ENCODE measurements at places on chromosomes 2 and 18. TPM values are rescaled to one million over a fixed set of nuclear protein-coding genes. Genes with fewer than 3 reads are reported as not detected.

GRCh38 chr2:48265169-48266030, 264.6 kb upstream of the STON1 start:
- DNase-seq, result no peak

Gene MARCO
- not detected for total RNA-seq

DNA sequence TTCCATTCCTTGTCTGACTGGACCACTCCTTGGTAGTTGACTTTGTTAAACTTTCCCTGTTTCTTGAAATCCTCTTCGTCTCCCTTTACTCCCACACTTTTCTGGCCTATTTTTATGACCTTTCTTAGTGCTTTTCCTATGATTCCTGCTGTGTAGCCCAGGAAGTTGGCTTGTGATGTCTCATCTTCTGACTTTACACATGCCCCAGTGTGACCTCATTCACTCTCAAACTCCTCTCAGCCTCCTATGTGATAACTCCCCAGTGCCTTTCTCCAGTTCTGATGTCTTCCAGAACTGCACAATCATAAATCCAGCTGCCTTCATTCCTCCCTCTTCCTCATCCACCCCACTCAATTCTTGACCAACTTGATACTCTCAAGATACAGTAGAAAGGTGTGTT, 407.6 kb downstream of the TGIF1 start:
- no peak for DNase-seq

GRCh38 chr18:75307530-75307929, 96.9 kb downstream of the TSHZ1 start:
- no peak for DNase-seq

Gene SKA1
- total RNA-seq, result 0.38 TPM

DNA sequence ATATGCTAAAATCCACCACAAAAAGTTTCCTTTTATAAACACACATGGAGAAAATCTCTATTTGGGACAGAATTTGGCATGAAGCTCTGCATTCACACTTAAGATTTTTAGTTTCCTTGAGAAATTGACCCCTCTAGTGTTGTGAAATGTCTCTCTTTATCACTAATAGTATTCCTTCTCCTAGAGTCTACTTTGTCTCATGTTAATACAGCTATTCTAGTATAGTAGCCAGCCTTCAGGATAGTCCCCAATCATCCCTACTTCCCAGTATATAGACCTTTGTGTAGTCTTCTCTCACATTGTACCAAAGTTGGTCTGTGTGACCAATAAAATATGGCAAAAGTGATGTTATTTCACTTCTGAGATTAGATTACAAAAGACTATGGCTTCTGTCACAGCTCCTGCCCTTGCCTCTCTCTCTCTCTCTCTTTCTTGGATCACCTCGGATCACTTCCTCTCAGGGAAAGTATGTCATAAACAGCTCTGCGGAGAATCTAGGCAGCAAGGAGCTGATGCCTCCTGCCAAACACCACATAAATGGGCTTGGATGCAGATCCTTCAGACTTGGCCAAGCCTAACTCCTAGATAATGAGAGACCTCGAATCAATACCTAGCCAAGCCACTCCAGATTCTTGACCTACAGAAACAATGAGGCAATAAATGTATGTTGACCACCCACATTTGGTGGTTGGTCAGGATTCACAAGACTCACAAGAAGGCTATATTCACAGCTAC, 59.7 kb upstream of the NABP1 start:
- no peak for DNase-seq

DNA sequence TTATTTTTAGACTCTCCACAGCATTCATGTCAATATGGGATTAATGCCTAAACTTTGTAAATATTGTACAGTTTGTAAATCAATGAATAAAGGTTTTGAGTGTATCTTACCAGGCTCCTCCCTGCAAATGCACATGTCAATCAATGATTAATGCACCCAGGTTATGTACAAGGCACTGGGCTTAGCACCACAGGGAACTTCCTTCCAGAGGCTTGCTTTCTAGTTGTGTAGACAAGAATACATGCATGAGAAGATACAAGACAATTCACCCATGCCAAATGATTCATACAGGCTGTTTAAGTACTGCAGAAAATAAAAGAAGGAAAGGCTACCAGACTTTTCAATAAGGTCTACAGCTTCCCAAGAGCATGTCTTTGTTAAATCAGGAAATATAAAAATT, 114.1 kb downstream of the MMADHC start:
- no peak for DNase-seq

DNA sequence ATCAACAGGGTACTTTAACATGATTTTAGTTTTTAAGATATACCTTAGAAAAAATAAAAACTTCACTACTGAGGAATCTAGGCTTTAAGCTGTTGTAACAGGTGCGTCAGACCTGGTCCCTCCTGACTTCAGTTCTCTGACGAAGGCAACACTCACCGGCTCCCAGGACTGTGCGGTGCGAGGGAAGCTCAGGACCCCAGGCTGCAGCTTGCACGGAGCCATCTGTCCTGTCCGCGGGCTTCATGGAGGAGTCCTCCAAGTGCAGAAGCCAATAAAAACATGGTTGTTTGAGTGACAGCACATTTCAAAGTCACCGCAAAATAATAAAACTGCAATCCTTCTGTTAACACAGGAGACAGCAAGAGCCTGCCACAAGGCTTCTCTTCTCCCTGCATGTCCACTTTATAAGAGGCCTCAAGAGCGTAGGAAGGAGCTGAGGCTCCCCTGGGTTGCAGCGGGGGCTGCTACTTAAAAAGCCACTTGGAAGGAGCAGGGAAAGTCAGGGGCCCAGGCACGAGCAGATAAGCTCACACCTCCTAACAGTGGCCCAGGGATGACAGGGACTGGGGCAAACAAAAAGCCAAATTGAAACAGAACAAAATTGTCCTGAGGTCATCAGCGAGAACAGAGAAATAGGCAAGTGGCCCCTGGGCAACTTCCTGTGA, 4.6 kb downstream of the HJURP start:
- no peak for DNase-seq

Gene AQP12A
- not detected for total RNA-seq

- DNase-seq, result no peak
Observed at GRCh38 chr2:42519624-42520023, 25.8 kb upstream of the KCNG3 start.

GRCh38 chr2:45937990-45938389, 286.5 kb downstream of the PRKCE start:
- DNase-seq, result no peak

DNA sequence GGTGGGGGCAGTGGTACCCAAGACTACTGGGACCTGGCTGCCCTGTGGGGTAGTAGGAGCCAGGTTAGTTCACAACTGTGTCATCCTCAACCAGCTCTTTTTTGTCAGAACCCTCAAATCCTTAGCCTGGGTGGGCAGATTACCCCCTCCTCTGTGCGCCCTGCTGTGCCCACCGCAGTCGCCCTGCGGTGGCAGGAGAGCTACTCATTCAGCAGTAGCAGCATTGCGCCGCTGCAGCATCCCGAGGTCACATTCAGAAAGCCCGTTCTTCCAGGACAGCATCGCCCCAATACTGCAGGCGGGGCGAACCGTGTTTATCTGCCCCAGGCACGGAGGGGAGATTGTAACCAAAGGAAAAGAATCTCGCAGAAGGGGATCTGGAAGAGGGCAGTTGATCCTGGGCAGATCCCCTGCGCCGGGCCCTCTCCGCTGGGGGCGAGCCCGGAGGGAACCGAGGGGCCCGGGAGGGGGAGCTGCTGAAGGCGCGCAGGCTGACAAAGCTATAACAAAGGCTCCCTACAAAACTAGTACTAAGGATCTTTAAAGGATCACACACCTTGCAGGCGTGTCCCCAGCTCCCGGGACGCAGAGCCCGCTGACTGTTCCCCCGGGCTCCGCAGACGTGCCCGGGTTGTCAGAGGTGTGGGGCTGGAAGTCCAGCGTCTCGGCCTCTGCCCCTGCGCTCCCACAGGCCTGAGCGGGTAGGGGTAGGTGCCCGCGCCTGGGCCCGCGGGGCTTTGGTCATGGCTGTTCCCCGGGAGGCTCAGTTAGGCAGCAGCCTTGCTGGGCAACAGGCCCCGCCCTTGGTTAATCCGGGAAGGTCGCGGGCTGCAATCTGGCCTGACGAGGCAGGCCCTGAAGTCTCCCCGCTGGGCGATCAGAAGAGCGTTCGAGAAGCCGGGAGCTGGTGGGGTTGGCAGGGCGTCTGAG, 13.2 kb downstream of the POU3F3 start:
- no peak for DNase-seq

- DNase-seq, result no peak
Observed at GRCh38 chr2:19225931-19226330, 132.5 kb downstream of the OSR1 start.

Gene NRP2
- total RNA-seq, result 0.50 TPM

Gene ITSN2
- 91.5 TPM for total RNA-seq

DNA sequence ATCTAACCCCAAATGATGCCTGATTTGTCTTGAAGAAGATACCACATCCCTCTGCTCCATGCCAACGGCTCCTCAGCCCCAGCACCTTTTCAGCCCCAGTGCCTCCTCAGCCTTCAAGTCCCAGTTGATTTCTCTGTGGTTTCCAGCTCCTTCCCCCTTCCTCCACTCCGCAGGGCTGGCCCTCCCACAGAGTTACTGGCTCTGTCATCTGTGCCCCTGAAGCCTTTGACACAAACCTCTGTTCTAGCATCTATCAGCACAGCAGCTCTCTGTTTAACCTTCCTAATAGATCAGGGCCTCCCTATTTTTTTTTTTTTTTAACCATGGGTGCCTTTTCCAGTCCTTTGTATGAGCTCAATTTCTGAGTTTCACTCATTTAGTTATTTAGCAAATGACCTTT, 201.3 kb upstream of the CXCR4 start:
- no peak for DNase-seq

GRCh38 chr2:26769089-26769761, 5.1 kb downstream of the SLC35F6 start:
- no peak for DNase-seq

Gene IL18RAP
- 12.8 TPM for total RNA-seq

DNA sequence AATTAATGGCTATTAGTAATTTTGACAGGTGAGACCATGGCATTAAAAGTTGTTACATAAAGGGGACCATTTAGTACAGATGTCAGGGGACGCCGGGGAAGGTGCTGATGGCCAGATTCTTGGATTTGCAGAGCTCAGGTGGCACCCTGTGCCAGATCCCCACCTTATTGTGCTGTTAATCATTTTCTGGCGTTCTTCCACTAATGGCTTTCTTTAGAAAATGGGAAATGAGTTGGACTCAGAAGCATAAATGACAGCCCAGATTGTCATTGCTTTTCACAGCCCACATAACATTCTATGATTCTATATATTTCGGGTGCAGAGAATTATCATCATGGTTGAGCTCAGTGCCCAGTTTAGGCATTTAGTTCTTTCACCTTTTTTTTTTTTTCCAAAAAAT, 257.2 kb upstream of the TCF4 start:
- DNase-seq, result no peak

Gene ANKRD53
- 0.65 TPM for total RNA-seq

Gene IL36B
- not detected for total RNA-seq

GRCh38 chr18:59041819-59042815, 97.6 kb upstream of the SEC11C start:
- DNase-seq, result no peak

DNA sequence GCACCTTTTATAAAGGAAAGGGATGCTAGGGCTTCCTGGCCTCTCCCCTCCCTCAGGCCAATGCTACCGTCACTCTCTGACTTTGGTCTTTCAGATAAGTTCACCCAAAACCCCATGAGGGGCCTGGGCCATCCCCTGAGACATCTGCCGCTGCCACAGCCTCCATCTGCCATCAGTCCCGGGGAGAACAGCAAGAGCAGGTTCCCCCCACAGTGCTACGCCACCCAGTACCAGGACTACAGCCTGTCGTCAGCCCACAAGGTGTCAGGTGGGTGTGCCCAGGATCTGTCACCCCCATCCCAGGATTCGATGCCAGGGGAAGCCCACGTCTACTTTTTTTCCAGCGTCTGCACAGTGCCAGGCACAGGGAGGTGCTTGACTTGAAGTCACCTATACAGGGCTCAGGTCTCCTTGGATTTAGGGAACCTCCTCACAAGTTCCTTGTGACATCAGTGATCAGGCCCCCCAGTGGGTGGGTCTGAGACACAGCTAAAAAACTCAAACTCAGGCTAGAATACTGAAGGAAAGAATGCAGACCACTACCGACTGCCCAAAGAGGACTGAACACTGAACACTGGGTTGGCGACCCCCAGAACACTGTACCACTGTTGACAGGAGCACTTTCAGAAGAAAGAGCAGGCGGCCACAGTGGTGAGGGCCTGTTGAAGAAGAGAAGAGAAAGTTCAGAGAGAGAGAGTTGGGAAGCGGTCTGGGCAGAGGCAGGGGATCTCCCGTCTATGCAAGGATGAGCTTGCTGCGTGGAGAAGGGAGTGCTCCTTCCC, 85.3 kb downstream of the EPAS1 start:
- no peak for DNase-seq

Gene CFLAR
- 183 TPM for total RNA-seq

- no peak for DNase-seq
Observed at GRCh38 chr2:66583881-66584280, 149.0 kb downstream of the MEIS1 start.

DNA sequence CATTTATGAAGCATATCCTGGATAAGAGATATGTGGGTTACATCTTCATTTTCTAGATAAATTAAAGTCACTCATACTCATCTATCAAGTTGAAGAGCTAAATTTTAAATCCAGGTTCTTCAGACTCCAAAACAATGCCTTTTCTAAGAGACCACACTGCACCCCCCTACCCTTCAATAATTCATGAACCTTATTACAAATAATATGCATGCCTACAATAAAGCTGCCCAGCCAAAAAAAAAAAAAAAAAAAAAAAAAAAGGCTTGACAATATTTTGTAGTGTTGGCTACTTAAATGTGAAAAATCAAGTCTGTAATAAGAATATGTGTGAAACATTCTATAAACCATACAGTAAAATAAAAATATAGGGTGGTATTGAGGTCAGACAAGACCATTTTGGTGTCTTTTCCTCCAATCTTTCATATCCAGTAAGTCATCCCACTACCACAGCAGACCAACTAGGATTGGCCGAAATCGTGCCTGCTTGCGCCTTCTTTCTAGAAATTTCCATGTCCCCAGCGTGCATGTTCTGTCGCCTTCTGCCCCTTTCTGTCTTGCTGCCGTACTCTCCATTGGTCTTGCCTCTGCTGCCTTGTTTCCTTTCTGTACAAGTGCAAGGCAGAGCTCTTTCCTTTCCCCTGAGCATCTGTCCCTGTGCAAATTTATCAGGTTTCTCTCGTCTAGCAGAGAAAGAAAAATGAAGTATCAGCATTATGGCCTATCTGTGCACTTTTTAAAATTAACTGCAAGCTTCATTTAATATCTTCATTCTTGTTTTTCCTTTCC, 92.6 kb upstream of the NDUFV2 start:
- DNase-seq, result no peak

Gene KYNU
- not detected for total RNA-seq

- peak; percentile 38 for DNase-seq
Observed at GRCh38 chr2:11750422-11750821, 4.0 kb downstream of the LPIN1 start.

GRCh38 chr2:56682397-56682760, 498.6 kb downstream of the CCDC85A start:
- no peak for DNase-seq

- no peak for DNase-seq
Observed at GRCh38 chr2:156329031-156329926, 3.2 kb downstream of the NR4A2 start.

- DNase-seq, result no peak
Observed at GRCh38 chr18:28588884-28589549, 412.1 kb upstream of the CDH2 start.

- peak; percentile 12 for DNase-seq
Observed at GRCh38 chr2:20576598-20577115, 74.2 kb downstream of the HS1BP3 start.

- DNase-seq, result no peak
Observed at GRCh38 chr2:225865468-225865867, 466.0 kb downstream of the NYAP2 start.

Data from naive thymus-derived CD4-positive, alpha-beta T cell (primary cell).